NCI-H226 (cell line): ENCODE measurements at places on chromosomes 5 and 9.

GRCh38 chr9:126304971-126305320 lies 21.7 kb upstream of the MVB12B start:
- no peak for DNase-seq

DNA sequence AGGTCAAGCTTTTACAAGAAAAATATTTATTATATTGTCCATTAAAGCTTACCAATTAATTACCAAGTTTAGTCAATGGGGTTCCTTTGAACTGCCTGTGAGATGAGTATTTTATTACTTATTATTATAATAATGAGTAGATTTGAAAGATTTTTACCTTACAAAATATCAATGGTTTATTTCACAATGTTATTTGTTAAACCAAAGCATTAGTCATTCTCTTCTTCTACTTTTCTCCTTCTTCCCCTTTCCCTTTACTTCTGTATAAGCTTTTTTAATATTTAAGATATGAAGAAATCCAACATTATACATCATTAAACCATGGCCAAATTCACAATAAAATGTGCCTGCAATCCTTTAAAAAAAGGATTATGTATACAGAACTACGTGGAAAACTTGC lies 369.5 kb downstream of the ARL15 start:
- no peak for DNase-seq

DNA sequence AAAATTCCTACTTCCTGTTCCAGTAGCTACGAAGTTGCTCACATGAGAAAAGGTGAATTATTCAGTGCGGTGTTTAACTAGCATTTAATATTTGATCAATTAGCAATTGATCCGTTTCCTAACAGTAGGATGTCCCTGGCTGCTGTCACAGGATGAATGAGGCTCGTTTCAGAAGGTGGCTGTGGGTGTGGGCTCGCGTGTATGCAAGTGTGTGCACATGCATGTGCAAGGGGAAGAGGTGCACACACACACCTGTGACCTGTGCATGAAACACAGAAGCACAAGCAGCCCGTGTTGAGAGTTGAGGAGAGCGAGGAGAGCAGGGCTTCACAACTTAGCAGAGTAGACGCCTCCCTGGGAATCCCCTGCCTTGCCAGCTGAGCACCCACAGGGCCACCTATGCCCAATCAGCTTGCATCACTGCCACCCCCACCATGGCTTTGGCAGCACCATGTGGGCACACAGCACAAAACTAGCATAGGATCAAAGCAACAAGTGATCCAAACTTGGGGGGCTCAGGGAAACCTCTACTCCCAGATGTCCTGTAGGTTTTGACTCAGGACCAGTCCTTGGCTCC lies 107.2 kb downstream of the C5orf15 start:
- DNase-seq: no peak

DNA sequence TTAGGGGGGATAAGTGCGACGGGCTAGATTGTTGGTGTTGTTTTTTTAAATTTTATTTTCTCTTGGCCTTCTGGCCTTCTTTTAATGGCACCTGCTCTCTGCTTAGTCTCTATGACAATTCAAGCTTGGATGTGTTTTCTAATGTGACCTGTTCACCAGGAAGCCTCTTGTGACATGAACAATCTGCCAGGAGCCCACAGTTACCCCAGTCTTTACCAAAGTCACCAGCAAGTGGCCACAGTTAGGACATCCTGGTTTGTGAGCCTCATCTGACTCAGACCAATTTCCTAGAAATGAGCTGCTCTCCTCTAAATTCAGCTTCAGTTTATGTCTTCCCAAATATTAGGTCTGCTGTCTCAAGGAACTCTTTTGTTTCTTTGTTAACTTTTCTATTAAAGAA lies 135.8 kb downstream of the TLE4 start:
- DNase-seq: no peak
